ENCODE measurements at places on chromosomes 12 and 14.

DNA sequence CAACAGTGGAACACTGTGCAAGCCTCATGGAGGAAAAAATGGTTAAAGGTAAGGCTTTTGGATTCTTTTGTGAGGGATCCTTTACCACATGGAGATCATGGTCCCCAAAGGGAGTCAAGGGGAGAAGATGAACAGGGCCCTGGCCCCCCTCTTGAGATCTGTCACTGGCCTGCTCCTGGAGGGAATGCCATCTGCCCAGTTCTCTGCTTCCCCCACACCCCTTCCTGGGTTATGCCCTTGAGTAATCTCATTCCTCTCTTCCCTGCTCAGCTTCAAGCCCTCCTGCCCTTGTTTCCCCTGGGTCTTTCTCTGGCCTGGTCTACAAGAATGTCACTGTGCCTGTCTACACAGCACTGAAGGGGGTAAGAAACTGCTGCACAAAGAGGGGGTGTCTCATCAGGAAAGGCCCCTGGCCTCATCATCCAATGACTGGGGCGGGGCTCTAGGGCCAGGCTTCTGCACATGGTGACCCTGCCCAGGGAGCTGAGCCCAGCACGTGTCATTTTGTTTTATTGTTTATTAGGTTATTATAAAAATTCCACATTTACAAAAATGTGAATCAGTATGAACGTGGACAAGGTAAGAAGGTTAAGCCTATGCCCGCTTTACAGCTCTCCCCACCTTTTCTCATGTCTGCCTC, 30.3 kb downstream of the PIGH start:
- DNase-seq: no peak

DNA sequence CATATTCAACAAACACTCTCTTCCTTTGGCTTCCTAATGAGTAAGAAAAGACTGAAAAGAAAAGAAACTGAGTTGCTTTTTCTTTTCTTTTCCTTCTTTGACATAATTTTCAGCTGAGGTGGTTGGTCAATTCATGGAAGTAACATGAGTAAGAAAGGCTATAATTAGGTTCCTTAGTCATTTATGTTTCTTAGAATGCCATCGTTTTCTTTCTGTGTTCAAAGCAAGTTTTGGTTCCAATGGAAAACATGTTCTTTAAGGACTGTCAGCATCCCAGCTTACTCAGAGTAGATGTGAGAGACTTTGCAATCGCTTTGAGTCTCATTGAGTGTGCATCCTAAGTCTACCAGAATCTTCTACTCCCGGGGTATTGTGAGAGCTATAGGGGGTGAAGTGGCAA, 882.4 kb downstream of the DIO2 start:
- no peak for DNase-seq

- no peak for DNase-seq
These were observed 136.4 kb downstream of the PTPRR start for GRCh38 chr12:70784042-70784668.

DNA sequence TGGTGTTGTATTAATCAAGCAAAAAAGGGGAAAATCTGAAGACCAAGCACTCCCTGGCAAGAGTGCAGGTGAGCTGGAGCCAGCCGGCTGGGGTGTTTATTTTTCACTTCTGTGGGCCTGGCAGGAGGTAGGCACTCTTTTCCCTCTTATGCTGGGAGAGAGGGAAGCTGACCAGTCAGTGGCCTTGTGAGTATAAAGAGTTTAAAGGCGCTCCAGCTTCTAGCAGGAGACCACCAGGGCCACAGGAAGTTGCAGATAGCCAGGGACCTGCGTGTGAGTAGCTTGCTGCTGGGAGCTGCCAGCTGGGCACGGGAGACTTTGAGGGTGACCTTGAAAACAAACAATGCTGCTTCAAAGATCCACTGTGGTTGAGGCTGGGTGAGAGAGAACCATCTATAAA, 217.4 kb upstream of the PWP1 start:
- no peak for DNase-seq

- no peak for DNase-seq
These were observed 596.3 kb upstream of the MGAT4C start for GRCh38 chr12:86852451-86852850.

GRCh38 chr12:114916541-114916940, 232.6 kb upstream of the TBX3 start:
- no peak for DNase-seq

GRCh38 chr12:49346659-49347310, at the start of gene DNAJC22:
Gene DNAJC22 (plus strand): TSS chr12:49346888. CDS start chr12:49348873, 1,985 bp downstream.
- DNase-seq: peak; percentile 48

DNA sequence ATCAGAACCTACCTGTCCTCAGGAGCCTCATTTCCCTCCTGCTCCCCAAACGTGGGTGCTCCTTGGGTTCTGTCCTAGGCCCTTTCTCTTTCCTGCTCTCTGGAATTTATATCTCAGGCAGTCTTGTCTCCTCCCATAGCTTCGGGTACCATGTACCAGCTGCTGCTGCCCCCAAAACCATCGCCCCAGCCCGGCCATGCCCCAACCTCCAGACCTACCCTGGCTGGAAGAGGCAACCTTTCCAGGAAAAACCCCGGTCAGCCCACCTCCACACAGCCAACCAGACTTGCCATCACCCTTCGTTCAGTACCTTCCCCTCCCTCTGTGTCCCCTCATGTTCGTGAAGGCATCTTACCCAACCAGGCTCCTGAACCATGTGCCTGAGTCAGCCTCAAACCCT, 165.1 kb downstream of the CALM1 start:
- no peak for DNase-seq
